GM13976 (cell line): ENCODE measurements at places on chromosomes 12 and 14.

- no peak for DNase-seq
Observed at GRCh38 chr14:74562515-74563232, 49.4 kb downstream of the LTBP2 start.

- no peak for DNase-seq
Observed at GRCh38 chr12:9122091-9122609, 6.4 kb upstream of the A2M start.

DNA sequence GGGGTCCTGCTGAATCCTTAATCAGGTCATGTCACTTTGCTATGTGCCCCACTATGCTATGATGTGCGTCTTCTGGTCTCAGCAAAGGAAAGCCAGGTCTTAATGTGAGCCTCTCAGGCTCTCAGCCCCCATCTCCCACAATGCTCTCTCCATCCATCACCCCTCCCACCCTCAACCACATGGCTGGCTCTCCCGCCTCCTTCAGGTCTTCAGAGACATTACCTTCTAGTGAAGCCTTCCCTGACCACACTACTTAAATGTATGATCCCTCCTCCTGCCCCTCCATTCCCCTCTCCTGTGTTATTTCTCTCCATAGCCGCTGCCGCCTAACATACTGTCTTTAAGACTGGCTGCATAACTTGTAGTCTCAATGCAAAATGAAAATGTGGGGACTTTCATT is 50.5 kb downstream of the KRT80 start:
- no peak for DNase-seq

DNA sequence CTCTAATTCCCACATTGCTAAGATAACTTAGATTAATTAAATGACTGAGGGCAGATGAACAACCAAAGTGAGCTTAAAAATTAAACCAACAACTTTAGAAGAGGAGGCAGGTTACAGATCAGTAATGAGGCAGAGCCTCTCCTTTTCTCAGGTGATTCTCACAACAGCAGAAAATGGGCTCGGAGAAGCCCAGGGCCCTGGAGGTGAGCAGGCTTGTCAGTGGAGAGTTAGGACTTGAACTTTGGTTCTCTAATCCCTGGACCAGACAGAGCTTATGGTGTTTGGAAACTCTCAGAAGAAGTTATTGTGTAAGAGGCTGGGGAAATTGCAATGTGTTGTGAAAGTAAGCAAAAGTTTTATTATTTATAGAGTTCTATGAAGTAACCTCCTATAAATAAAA is 2.8 kb downstream of the TRHDE start:
- DNase-seq, result no peak

GRCh38 chr12:52390739-52391617 is 5.5 kb upstream of the KRT84 start:
- no peak for DNase-seq

GRCh38 chr14:94045101-94045500 is 19.0 kb downstream of the OTUB2 start:
- DNase-seq, result no peak

- no peak for DNase-seq
Observed at GRCh38 chr12:26000898-26001297, 42.4 kb downstream of the RASSF8 start.

DNA sequence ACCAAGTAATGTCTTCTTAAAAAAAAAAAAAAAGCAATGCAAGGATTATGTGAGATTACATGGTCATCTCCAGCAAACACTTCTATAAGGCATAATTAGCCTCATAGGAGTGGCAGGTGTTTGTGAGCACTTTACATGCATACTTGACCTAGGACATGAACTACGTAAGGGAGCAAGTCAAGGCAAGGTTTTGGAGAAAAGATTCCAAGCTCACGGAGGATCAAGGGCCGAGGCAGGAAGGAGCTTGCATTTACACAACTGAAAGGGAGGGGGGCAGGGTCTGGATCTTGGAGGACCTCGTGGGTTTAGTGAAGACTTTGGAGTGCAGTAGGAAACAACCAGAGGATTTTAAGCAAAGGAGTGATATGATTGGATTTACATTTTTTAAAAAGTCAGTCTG is 112.5 kb downstream of the CCER1 start:
- DNase-seq, result no peak

GRCh38 chr12:55019784-55020183 is at the start of gene NEUROD4:
TSS of gene NEUROD4 (plus strand) at chr12:55019974. CDS start at chr12:55026440, 6,466 bp downstream.
- DNase-seq, result no peak

DNA sequence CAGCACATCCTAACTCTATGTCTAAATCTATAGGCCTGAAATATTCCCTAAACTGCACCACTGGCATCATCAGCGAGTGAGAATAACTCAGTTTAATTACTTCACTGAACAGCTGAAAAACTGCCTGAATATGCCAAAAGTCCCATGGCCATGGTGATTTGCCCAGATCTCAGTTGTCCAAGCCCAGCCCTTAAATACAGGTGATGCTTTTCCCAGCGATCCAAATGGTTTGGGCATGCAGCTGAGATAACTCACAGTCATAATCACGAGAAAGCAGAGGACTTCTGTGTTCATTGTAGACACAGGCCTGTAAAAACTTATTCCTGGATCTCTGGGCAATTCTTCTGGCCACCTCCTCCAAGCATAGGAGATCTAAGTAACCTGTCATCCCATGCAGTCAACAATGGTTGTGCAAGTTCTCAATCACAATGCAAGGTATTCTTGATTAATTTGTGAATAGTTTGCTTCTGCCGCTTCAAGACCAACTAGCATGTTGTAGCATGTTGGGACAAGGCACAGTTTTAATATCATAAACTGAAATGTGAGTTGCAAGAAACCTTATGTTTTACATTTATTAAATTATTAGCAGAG is 40.5 kb downstream of the DUSP6 start:
- DNase-seq, result no peak

DNA sequence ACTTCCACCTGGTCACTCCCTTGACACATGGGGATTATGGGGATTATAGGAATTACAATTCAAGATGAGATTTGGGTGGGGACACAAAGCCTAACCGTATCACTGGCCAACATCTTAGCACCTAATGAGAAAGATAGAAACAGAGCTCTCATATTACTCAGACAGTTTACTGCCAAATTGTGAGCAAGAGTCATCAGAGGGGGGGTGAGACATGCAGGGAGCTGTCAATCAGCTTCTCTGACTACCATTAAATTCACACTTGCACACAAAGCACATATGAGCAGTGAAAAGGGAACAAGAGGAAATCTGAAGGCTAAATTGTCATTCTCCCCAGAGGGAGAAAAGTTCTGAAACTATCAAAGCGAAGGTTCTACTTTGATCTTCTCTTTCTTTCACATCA is 78.1 kb upstream of the GRIN2B start:
- DNase-seq, result no peak

DNA sequence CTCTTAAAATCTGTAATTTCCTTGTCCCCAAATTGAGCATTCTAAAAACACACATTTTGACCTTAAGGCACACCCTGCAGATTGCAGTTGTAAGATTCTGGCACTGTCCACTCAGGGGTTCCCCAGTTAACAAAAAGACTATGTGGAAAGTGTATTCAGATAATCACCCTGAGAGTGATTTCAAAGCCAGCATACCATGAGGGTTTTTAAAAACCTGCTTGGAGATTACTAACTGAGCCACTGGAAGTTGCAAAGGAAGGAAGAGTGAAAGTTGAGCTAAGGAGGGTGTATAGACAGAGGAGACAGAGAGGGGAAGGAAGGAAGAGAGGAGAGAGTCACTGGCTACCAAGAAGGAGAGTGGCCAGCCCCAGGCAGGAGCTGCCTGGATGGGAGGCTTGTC is 82.6 kb downstream of the EML1 start:
- DNase-seq, result no peak

- DNase-seq, result no peak
Observed at GRCh38 chr12:113778432-113779132, 187.5 kb downstream of the RBM19 start.

GRCh38 chr12:124688356-124688992 is 121.1 kb upstream of the NCOR2 start:
- DNase-seq, result no peak

DNA sequence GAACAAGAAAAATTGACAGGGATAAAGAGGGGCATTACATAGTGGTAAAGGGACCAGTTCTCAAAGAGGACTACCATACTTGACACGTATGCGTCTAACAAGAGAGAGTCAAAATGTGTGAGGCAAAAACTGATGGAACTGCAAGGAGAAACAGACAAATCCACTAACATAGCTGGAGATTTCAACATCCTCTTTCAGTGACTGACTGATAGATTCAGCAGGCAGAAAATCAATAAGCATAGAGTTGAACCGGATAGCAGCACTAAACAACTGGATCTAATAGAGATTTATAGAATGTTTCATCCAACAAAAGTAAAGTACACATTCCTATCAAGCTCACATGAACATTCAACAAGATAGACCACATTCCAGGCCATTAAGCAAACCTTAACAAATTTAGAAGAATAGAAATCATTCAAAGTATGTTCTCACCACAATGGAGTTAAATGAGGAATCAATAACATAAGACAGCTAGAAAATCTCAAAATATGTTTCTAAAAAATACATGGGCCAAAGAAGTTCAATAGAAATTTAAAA is 16.1 kb upstream of the CRACR2A start:
- no peak for DNase-seq

DNA sequence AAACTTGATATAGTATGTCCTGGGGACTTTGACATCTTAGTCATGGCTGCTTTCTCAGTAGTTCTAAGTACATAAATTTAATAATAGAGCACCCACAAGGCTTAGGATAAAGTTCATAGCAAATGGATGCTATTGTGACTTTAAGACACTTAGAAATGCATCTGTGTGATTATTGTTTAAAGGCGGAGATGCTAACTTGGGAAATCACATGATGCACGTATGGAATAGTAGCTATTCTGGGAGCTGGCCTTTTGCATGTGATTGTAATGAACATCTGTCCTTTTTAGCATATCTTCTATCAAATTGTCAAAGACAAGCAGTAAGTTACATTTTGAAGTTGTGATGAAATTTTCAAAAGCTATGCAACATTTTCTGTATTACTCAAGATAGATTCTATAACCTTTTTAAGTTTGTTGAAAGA is 46.7 kb upstream of the ATP2A2 start:
- DNase-seq, result no peak

DNA sequence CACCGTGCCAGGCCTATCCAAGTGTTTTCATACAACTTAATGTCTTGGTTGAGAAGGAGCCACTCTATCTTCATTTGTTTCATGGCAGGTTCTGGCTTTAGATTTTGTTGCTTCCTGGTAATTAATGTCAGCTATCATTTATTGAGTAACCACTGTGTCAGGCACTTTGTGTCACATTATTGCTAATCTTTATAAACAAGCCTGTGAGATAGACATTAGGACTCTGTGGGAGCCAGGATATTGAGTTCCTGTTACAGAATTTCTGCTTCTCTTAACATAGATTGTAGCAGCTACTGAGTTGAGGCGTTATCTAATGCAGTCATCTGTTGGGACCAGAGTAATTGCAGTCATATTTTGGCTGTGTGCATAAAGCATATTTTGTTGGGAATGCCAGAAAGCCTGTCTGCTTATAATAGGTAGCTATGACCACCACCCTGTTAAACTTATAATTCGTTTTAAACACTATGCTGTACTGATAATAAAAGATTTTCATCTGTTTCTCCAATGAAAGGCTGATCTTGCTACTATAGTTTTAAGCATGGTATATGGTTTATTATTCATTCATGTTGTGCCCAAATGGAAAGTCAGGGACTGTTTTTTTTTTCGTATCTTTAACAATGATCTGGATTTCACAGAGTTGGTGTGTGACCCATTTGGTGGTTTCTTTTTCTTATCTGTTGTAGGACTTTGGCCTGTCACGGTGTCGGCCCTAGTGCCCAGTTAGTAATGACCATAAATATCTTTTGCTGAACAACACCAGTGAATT is 432.6 kb downstream of the PCNX1 start:
- DNase-seq, result no peak

GRCh38 chr12:56880125-56880992 is 53.8 kb downstream of the SDR9C7 start:
- DNase-seq, result no peak

DNA sequence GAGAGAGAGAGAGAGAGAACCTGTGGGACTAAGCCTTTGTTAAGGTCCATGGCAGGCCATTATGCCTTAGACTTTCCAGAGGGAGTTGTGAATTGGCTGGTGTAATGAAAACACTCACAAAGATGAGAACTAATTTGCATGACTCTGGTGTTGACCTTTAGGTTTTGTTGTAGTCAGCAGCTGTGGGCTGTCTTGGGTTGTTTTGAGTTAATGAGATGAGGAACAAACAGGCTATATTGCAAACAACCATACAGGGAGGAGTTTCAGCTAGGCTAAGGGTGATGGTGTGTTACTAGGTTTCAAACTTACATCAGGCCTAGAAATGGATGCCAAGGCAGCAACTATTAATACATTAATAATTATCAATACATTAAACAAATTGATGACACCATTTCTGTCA is 26.3 kb downstream of the ATXN7L3B start:
- no peak for DNase-seq

GRCh38 chr12:111991946-111992345 is 21.0 kb downstream of the TMEM116 start:
- no peak for DNase-seq

DNA sequence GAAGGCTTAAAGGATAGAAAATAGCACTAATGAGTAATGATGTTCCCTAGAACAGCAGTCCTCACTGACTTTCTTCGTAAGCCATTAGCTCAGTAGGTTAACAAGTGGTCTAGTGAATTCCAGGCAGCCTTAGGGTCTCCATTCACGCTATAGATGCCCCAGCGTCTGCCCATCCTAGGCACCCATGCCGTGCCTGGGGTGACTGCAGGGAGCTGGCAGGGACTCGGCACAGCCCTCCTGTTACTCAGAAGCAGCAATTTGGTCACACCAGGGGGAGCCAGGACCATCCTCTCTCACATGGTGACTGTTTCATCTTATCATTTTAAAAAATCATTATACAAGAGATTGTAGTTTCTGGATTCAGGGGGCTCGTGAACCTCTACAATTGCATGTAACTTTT is 66.0 kb upstream of the TRAF3 start:
- no peak for DNase-seq

DNA sequence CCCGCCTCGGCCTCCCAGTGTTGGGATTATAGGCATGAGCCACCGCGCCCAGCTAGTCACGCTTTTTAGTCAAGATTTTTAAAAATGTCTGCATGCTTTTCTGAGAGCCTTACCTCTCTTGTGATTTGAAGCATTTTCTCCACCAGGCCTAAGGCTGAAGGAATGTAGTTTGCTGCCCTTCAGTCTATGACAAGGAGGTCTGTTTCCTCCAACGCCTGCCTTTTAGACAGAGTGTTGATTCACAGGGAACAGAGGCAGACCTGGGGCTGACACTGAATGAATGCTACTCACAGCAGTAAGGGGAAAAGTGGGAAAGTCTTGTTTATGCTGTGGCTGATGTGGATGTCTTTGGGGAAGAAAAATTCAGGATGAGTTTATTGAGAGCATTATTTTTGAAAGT is 27.2 kb upstream of the MDM2 start:
- no peak for DNase-seq

- DNase-seq, result no peak
Observed at GRCh38 chr14:75184039-75184438, 7.6 kb upstream of the TMED10 start.
